ENCODE measurements at places on chromosomes 4 and X.

DNA sequence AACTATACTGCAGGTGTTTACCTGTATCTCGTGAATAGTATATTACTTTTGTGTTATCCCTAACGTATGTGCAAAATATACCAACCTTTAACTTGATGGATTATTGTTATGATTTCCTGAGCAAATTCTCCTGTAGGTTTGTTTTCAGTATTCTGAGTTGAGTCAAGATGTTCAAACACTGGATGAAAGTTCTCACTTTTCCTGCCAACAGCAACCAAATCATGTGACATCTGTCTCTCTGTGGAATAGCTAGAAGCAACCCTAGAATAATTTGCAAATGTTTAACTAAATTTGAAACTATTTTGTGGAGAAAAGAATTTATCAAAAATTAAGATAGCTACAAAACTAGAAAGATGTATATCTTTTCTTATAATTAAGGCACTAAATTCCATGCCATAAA is 35.6 kb downstream of the BCLAF3 start:
- DNase-seq: no peak

GRCh38 chrX:129577473-129577872 is 37.4 kb downstream of the OCRL start:
- no peak for DNase-seq

GRCh38 chrX:70134116-70134477 is 850 bp downstream of the IGBP1 start:
- no peak for DNase-seq

DNA sequence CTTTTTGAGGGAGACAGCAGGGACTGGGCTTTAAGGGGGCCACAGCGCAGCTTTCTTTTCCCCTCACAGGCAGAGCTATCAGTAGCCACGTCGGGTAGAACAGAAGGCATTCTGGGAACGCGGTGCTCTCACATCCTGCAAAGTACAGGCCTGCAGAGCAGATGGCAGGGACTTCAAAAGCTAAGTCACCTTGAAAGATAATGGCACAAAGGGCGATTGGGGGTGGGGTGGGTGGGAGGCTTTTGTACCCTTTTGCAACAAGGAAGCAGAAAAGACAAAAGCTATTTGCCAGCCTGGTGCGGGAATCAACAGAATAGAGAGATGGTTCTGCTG is 93.9 kb downstream of the PHKA2 start:
- DNase-seq: no peak

DNA sequence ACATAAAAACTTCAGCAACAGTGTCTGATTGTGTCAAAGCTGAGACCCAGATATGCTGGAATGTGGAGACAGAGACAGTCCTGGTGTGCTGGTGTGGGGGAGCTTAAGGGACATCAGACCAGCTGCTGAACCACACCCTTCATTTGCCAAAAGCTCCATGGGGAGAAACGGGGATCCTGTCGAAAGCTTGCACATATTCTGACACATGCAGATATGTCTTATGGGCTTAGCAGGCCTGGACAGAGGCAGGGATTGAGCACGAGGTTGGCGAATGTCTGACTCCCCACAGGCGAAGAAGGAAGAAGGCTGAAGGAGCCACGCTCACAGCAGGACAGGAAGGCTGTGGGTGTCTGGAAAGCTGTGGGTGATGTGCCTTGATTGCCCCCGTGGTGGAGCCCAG is 72.1 kb upstream of the ACSL1 start:
- no peak for DNase-seq

Measured in epithelial cell of proximal tubule (primary cell).